Posterior vena cava (tissue), 2 donors: ENCODE measurements at places on chromosomes 1 and 21.
A peak's percentile ranks its signal among the peaks of the same experiment; 100 is the strongest.

DNA sequence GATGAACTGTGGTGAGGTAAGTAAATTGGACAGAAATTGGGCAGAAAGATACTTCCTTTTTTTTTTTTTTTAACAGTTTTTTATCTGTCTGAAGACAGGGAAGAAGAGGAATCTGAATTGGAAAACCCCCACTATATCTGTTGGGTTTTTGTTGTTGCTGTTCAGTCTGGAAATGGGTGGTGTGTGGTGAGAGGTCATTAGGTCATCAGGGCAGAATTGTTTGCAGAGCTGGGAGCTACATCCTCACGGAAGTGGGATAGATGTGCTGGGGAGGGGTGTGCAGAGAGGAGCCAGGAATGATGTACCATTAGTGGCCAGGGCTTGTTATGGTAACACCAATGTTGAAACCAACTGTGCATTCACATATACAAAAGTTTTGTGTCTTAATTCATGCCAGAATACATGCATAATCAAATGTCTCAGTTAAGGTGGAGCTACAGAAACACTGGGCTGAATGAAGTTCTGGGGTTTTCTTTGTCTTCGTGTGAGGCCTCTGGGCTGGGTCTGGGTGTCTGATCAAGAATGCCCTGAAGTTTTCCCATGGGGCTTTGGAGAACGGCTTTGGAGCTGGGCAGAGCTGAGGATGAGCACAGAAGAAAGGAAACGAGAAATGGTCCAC, 12.4 kb downstream of the USP25 start:
- DNase-seq, result no peak

DNA sequence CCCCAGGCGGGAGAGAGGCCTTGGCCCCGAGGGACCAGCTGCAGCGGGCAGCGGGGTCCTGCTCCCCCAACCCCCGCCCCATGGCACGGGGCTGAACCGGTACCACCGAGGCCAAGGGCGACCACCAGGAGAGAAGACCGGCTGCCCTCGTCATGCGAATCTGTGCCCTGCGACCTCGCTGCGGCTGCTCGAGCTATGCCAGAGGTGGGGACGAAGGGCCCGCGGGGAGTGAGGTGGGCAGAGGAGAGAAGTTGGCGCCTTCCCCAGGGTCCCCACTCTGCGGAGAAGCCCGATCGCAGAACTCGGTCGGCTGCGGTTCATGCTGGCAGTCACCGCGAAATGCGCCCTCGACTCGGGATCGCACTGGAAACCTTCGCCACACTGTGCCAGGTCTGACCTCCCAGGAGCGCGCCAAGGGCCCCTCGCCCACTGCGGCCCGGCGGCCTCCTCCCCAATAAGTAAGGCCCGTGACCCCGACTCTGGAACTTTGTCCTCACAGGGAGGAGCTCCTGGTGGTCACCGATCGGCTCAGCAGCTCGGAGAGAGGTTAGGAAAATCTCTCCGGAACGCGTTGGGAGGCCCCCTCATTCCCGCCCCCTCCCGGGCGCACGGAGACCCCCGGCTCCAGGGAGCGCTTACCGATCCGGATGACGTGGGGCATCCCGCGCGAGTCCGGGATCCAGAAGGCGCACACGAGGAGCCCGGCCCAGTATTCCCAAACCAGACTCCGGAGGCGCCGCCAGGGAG, 787 bp downstream of the GRIK3 start:
- no peak for DNase-seq

DNA sequence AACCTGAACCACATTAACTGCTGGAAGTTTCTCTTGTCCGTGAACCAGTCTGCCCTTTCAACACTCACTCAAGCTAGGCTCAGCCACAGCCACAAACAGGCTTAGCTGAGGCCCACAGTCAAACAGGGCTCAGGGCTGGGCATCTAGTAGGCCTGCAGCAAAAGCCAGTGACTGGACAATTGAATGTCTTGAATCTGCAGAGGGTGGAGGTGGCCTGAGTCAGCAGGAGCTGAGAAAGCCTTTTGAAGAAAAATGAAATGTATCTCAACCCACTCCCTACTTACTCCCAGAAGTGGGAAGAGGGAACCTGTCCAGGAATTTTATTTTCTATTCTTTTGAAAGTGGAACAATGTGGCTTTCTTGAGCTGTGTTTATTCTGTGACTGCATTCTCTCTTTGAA, 95.4 kb downstream of the PTPRU start:
- peak; percentile 2 for DNase-seq

GRCh38 chr1:24535021-24535424, 20.9 kb upstream of the NCMAP start:
- DNase-seq, result no peak

- DNase-seq, result no peak
Measured at GRCh38 chr1:25649505-25650288, 33.1 kb downstream of the MAN1C1 start.

DNA sequence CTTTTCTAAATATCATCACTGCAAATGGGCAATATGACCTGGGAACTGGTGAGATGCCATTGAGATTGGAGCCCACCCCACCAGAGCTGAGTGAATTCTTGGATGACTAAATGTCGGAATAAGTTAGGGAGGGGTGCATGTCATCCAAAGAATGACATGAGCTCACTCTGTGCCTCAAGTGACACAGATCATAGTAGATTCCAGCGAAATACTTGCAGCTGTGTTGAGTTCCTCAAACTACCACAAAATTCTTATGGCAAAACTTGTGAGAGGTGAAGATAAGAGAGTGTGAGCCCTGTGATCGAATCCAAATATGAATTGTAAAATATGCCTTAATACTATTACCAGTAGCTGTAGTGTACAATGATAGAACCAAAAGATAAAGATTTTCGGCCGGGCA, 2.3 kb upstream of the TCP10L start:
- DNase-seq, result no peak

GRCh38 chr21:34332347-34332746, 31.5 kb upstream of the KCNE2 start:
- no peak for DNase-seq

DNA sequence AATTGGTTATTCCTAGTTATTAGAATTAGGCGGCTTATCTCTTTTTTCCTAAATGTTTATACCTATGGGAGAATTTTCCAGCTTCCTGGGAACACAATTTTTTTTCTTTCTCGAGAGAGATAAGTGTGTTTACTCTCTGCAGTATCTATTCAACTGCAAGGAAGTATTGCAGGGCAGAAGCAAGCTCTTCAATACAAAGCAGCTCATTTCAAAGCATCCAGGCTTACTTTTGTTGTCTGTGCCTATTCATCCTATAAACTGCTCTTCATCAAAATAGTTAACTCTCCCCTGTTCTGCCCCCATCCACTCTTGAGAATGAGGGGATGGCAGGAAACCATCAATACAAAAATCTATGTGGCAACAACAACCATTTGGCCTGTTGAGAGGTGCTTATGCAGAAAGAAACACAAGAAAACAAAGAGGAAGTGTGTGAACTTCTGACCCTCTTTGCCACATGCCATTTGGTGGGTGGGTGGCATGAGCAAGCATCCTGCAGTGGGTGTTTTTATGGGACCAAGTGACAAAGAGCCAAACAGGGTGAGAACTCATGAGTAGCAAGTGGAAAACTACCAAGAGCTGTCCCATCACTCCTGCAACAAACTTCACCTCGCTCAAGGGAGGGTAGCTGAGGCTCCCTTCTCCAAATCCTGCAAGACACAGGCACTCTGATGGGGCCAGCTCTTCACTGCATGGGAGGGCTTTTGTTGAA, 50.6 kb upstream of the MRPS6 start:
- no peak for DNase-seq

DNA sequence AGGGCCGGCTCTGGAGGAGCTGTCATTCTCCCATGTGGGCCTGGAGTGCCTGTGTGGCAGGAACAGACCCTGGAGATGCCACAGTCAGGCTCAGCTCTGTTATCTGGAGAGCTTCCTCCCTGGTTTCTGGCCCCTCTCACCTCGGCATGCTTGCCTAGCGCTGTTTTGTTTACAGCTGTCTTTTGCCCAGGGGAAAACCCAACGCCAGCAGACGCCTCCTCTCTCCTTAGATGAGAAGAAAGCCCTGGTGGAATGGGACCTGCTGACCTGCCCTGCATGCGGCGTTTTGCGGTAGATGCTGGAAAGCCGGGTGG, 104.9 kb downstream of the CRYAA start:
- DNase-seq, result no peak

DNA sequence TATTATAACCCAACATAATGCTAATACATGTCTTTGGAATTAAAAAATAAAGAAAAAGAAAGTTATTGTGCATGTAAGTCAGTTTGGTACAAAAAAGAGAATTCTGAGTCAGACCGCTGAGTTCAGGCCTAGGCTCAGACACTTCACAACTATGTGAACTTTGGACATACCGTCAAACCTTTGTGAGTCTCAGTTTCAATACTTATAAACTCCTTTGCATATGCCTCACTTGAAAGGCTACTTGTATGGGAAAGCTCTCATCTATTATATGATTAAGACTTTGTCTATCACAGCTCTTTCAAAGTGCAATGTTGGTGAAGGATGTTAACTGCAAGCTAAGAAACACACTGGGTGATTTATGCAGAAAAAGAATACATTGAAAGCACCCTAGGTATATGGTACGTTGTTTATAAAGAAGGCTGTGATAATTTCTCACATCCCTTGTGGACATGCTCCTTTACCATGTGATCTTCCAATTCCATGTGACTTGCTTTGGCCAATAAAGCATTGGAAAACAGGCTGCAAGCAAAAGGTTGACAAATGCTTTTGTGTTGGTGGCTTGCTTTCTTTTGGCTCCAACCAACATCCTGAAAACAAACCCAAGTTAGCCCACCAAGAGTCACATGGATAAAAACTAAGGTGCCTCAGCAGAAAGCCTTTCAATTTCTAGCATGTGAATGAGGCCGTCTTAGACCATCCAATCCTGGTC, 49.6 kb downstream of the INTS7 start:
- DNase-seq, result no peak

DNA sequence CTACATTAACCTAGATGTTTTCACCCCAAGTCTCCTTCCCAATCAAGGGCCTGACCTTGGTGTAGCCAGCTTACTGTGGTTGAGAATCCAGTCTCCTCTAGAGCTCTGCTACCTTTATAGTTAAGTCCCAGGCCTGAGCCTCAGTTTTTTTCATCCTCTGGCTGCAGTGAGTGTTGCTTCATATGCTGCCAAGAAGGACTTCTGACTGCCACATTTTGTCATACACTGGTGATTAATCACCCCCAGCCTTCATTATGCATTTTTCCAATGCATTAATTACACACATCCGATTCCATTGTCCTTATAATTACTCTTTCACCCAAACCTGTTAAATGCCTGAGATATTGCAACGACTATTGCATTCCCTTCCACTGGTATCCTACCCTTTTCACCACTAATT, 66.3 kb upstream of the FGGY start:
- no peak for DNase-seq

DNA sequence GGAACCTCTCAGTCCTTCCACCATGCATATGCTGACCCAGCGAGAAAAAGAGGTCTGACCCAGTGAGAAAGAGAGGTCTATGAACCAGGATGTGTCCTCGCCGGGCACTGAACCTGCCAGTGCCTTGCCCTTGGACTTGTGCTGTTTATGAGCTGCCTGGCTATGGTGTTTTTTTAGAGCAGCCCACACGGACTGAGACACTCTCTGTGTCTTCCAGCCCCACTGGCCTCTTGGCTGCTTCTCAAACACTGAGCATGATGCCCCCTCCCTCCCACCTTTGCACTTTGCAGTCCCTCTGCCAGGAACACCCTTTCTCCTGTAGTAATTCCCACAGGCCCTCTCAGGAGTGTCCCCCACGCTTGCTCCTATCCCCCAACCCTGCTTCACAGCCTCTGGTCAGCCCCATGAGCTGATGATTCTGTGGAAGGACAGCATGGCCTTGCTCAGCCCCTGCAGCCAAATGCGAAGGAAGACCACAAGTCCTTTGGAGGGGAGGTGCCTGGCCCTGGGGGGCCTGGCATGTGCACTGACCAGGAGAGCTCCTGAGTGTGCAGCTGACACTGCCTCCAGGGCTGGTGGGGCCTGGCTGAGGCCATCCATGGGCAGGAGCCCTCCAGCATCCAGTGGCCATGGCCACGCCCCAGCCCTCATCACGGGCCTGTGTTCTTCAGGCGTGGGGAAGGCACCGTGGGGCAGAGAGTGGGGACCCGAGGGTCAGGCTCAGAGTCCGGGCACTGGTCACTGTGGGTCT, 23.8 kb downstream of the WNT3A start:
- DNase-seq, result peak; percentile 34

DNA sequence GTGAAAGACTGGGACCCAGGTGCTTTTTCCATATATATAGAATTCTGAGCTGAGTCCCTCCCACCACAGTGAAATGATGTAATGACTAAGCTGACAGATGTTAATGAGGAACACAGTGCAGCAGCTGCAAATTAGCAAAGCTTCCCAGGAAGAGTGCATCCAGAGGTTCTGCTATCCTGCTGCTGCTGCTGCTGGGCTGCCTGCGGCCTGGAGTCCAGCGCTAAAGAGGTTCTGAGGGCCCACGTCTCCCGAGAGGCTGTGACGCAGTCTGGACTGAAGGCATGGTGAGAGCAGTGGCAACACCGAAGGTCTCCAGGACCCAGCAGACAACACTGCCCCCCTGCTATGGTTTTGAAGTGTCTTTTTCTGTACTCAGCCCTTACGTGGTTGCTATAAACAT, 63.9 kb downstream of the URB2 start:
- DNase-seq, result no peak

GRCh38 chr1:205450448-205450847, 5.4 kb downstream of the BLACAT1 start:
- no peak for DNase-seq
